Umbilical cord (tissue), 2 donors: ENCODE measurements at places on chromosomes 2 and 18.
A peak's percentile ranks its signal among the peaks of the same experiment; 100 is the strongest.

- peak; percentile 69 for DNase-seq
Observed at GRCh38 chr2:174593574-174594203, 3.9 kb downstream of the WIPF1 start.

DNA sequence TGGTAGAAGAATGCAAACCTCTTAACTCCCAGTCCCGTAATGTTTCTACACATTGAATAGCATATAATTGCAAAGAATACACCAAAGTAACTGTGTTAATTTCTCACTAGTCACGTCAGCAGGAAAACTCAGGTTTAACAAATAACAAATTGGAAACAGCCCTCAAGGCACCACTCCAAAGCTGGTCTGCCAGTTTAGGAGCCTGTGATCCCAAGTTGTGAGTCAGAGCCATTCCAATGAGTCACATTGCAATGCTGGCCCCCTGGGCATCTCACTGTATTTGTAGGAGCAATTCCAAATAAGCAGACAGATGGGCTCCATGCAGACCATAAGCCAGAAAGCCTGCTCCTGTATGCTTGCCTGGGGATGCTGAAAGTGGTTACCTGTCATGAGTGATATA lies 143.2 kb upstream of the SETBP1 start:
- peak; percentile 43 for DNase-seq

DNA sequence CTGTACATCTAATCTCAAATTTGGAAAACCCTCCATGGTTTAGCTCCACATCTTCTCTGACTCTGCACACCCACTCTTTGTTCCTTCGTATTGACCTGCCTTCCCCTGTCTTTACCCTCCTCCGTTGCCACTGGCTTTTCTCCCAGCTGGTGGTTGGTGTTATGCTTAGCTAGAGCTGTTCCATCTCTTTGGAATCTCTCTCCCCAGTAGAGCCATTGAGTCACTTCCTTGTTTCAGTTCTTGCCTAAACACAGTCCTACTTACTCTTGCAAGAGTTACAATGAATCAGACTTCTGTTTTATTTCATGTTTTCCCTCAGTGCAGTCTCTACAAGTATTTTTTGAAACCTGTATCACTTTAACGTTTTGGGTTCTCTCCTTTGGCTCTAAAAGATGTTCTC lies 263.9 kb downstream of the LTBP1 start:
- peak; percentile 63 for DNase-seq

DNA sequence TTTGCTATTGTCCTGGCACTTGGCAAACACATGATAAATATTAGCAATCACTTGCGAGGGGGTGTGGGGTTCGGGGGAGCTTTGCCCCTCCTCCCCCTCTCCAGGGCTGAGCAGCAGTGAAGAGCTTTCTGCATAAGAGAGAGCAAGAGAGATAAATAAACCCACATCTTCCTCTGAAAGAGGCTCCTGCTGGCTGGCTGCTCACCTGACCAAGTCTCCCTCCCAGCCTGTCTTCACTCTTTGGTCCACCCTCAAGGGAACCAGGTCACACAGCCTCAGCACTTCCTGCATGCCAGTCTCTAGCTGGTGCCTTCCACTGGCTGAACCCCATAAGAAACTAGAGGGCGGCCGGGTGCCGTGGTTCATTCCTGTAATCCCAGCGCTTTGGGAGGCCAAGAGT lies 18.5 kb upstream of the YWHAQ start:
- DNase-seq = no peak

- DNase-seq = no peak
Observed at GRCh38 chr2:12964904-12965539, 248.3 kb downstream of the TRIB2 start.

DNA sequence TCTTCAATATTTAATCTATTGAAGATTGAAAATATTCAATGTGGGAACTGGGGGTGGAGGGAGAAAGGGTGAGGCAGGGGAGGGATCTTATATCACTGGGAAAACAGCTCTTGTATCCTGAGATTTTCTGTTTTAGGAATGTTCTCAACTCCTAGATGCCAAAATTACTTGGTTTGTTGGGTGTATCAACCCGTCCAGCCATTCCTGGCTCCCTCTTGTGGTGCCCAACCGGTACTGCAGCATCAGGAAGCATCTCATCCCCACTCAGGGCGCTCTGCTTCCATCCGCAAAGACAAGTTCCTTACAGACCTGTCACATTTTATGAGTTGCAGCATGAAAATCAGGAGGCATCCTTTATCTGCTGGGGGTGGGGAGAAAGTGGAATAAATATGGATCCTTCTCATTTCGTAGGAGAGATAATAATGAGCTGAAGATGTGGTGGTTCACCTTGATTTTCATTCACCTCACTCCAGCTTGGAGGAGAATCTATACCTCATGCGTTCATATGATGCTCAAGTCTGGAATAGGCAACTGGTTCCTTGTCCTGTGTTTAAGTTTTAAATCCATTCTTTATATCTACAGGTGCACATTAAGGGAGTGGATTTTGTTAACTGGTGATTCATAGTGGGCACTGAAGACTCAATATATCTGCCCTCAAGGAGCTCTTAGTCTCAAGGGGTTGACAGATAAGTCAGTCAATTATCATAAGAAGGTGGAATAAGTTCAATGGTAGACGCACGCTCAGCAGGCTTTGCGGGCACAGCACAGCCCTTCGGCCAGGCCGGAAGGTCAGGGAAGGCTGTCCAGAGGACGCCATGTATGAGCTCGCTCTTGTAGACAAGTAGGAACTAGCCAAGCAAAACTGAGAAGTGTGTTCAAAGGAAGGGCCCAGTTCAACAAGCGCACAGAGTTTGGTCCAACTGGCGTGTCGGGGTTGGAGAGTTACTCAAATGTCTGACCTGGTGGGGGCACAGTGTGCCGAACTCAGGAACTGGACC lies 127.3 kb downstream of the RNF144A start:
- DNase-seq = peak; percentile 23

- DNase-seq = no peak
Observed at GRCh38 chr18:70181725-70182124, 23.8 kb downstream of the RTTN start.

DNA sequence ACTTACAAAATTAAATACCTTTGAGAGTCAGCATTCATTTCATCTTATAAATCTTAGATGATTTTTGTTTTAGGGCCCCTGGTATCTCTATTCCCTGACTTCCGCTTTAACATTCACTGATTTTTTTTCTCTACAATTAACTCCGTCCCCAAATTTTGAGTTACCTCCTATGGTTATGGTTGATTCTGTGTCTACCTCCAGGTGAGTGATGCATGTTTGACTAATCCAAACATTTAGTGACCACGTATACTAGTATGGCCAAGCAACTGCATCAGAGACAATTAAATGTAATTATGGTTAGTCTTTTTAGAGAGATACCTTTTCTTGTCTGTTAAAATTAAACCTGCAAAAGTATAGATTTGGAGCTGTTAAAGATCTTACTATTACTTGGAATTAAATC lies 120.3 kb downstream of the CCDC102B start:
- no peak for DNase-seq

- no peak for DNase-seq
Observed at GRCh38 chr2:176504440-176504839, 235.2 kb downstream of the MTX2 start.

- no peak for DNase-seq
Observed at GRCh38 chr2:231000211-231000904, 4.4 kb downstream of the SPATA3 start.

- no peak for DNase-seq
Observed at GRCh38 chr2:16462958-16463357, 202.7 kb downstream of the CYRIA start.

DNA sequence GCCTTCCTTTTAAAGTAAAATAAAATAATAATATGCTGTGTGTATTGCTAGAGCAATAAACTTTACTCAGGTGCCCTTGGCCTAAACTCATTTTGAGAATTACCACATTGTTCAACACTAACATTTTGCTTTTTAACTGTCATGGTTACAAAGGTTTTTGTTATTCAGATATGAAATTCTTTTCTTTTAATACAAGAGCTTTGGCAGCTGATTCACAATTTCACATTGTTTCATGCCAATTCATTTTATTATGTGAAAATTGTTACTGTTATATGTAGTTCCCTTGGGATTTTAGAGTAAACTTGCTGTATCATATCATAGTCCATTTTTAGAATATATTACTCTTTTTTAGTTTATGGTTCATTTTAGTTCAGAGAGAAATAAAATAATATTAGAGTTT lies 65.8 kb upstream of the ZNF804A start:
- no peak for DNase-seq

DNA sequence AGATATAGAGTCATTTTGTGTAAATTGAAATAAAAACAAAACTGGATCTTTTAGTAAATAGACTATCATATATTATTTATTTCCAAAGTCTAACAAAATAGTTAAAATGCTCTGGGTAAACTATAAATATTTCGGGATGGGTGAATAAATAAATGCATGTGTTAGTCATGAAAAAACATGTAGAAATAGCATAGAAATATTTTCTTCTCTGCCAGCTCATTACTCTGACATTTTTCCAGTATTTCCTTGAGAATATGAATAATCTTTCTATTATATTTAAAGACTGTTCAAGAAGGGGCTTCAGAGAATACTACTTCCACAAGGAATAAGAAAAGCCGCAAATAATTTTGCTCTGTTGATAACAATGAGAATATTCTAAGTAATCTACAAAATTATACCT lies 880.4 kb downstream of the TRIB2 start:
- no peak for DNase-seq

DNA sequence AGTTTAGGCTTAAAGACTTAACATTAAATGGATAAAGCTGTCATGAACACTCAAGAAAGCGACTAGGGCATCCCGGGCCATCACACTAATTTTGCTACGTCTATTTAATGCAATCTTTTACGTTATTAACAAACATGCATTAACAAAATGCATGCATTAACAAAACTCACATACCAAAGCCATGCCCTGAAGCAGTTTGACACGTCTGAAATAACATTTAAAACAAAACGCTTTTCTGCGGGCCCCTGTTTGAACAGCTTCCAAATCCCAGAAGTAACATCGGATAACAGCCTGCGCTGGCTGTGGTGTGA lies 458 bp downstream of the B4GALT6 start:
- DNase-seq = no peak

GRCh38 chr2:94873362-94874276 lies 2.4 kb downstream of the TEKT4 start:
- no peak for DNase-seq

GRCh38 chr2:146659976-146660375 lies 1184.9 kb upstream of the ACVR2A start:
- DNase-seq = no peak

GRCh38 chr2:31923662-31924061 lies 87.1 kb downstream of the MEMO1 start:
- no peak for DNase-seq
